Stimulated activated naive CD8-positive, alpha-beta T cell treated with anti-CD3 and anti-CD28 coated beads, Interleukin-15, amount 100 ng/mL, for 72 hours (primary cell): ENCODE measurements at places on chromosomes 13 and 19.

- no peak for DNase-seq
Measured at GRCh38 chr13:68897331-68897928, 1210.2 kb upstream of the ATXN8OS start.

DNA sequence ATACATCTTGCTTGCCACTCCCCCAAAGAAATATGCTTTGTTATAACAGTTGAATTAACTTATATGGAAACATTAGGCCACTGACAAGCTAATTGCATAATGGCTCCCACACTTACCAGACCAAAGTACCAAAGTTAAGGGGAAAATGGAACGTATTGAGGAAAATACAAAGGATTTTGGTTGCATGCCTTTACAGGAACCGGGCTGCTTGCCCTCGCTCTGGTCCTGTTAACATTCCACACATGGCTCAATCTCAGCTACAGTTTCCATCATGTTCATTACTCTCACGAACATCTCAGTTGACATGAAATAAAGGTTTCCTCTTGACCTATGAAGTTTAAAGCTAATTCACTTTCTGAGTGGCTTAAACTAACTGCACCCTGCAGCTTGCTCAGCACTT is 220.7 kb upstream of the RXFP2 start:
- DNase-seq, result no peak

- DNase-seq, result no peak
Measured at GRCh38 chr19:32350987-32351348, 5.6 kb downstream of the ZNF507 start.

- peak; percentile 53 for DNase-seq
Measured at GRCh38 chr19:52778811-52779210, 7.8 kb downstream of the ZNF600 start.

GRCh38 chr19:41696402-41697197 is 8.5 kb upstream of the CEACAM7 start:
- no peak for DNase-seq

GRCh38 chr19:31339411-31339810 is 9.8 kb downstream of the TSHZ3 start:
- no peak for DNase-seq

GRCh38 chr19:15419413-15420025 is 731 bp upstream of the AKAP8L start:
- no peak for DNase-seq

DNA sequence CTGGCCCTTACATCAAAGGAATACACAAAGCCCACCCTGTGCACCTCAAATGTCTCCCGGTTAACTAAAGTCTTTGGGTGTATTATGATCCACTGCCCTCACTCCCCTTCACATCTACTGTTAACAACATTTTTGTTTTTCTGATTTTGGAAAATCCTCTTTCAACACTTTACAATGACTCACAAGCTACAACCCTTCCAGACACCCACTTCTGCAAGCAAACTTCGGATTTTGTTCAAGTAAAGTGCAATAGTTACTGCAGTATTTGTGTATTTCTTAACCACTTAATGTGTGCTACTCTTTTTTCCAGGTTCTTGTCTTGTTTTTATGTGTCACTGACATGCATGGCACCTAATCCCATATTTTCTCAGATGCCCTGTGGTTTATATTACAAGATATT is 101.1 kb downstream of the EDNRB start:
- DNase-seq, result no peak

DNA sequence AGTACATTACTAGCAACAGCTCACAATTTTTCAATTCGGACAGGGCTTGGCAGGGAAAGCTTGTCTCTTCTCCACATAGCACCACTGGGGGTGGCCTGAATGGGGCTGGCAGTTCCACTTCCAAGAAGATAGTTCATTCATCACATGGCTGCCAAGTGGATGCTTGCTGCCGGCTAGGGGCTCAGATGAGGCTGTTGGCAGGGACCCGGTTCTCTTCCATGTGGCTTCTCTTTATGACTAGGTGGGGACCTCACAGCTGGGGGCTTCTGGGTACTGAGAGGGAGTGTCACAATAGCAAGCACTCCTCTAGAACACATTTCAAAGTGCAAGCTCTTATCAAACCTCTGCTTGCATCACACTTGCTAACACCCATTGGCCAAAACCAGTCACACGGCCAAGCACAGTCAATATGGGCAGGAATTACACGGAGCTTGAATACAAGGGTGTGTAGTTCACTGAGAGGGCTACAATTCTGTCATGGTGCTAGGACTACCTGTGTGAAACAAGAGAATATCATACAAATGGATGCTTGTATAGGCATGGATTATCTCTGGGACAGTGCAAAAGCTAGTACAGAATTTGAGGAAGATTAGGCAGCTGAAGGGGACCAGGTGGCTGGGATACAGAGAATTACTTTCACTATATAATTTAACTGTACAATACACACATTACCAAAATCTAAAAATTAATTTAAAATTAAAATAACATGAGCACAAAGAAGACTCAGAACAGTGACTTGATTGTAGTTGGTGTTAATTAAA is 32.3 kb downstream of the ATP7B start:
- DNase-seq, result no peak

DNA sequence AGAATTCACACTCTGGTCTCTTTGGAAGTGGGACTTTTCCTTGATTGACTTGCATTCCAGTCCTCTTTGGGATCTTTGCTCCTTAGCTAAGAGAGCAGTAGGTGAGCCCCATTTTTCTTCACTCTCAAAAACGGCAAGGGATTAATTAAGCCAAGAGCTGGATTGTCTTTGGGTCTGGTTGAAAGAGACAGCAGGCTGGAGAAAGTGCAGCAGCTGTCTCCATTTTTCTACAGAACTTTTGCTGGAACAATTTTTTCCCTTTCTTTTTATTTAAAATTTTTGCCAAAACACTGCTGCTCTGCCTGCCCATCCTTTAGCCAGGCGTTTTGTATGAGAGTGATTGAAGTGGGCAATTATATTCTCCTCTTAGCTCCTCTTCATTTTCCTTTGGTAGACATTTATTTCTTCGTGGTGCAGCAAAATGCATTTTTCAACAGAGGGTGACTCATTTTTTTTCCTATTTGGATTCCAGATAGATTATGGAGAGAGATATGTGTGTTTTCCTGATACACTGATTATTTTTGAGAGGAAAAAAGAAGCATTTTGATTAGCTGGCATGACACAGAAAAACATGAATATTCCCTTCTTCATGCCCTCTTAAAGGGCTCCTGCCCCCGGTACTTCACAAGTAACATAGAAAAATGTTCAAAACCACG is 371.2 kb upstream of the NBEA start:
- DNase-seq, result no peak
